AG20443 (cell line): ENCODE measurements at places on chromosomes 13 and 19.

DNA sequence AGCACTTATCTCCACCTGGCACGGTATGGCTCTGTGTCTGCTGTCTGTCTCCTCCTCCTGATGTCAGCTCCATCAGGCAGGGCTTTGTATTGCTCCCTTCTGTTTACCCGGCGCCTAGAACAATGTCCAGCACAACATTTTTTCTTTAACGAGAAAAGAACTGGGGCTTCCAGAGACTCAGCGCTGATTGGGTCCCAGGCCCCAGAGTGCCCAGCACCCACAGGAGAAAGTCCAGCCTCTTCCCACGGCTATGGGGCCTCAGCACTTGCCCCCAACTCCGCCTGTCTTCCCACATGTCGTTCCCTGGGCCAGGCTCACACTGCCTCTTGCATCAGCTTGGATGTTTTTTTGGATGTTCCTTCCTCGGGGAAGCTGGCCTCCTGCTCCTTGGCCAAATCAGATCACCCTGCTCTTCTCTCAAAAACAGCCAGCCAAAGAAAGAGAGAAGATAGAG lies 6.9 kb downstream of the MYPOP start:
- DNase-seq: no peak

GRCh38 chr13:111482806-111483620 lies 162.6 kb downstream of the TEX29 start:
- no peak for DNase-seq

DNA sequence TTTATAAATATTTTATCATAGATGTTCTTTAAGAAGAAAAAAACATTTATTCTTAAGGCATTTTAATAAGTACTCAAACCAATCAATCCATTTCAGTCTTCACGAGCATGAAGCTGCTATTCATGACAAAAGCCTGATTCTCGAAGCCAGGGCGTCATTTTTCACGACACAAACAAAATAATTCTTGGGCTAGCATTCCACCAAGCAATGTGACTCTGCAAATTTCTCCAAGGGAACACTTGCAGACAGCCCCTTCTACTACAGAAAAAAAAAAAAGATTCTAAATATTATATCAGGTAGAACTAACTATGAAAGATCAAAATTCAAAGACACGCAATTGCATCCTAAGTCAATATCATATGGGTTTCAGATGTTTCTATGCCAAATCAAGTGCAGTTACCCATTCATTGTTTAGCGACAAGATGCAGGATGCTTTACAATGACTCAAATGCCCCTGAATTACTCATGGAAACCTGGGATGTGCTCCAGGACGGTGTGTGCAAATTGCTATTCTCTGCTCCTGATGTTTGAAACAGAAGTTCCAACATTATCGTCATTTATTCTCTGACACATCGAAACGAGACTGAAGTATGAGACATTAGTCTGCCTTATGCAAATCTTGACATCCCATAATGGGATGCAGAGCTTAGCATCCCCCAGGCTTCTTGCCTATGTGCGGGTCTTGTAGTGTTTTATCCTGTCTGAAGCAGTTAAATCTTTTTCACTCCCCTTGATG lies 517.7 kb downstream of the MYO16 start:
- DNase-seq: peak; percentile 61

DNA sequence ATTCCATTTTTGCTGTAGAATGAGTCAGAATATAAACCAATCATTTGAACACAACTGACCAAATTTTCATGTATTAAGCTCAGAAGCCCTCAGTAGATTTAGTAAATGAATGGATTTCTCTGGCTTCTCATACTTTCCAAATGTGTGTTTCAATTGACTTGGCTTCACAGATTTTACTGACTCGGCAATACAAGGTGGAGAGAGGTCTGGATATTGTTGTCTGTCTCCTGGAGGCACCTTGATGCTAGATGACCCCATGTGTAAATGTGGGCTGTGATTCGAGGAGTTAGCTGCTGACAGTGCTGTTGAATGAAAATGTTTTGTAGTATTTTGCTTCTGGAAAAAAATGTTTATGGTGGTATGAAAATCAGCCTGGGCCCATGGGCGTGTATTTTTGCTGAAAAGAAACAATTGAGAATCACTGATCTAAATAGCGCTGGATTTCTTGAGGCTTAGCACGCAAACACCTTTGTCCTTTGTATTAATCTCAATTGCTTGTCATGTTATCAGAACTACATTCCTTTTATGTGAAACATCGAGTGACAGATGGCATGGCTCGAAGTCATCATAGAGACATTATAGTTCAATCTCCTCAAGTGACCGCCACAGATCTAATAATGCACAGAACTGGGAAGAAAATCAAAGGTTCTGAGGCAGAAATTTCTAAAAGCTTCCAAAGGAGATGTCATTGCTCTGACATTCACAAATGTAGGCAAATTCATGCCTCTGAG lies 41.2 kb upstream of the UBAC2 start:
- no peak for DNase-seq

DNA sequence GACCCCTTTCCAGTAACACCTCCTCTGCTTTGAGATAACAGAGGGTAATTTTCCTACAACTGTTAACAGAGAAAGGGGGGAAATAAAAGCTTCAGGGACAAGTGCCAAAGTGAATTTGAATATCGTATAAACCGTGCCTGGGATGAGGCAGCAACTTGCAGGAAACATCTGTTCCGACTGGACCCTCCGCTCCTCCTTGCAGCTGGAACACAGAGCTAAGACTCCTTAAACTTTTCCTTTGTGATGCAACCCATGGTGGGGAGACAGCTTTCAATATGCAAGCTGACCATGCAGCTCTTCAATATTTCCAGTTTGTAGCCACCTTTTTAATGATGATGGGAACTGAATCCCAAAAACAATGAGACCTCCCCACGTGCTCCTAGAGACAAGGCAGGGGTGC lies 432.6 kb downstream of the ZNF536 start:
- no peak for DNase-seq

- DNase-seq: no peak
Observed at GRCh38 chr19:56848166-56848565, 7.6 kb upstream of the PEG3 start.

DNA sequence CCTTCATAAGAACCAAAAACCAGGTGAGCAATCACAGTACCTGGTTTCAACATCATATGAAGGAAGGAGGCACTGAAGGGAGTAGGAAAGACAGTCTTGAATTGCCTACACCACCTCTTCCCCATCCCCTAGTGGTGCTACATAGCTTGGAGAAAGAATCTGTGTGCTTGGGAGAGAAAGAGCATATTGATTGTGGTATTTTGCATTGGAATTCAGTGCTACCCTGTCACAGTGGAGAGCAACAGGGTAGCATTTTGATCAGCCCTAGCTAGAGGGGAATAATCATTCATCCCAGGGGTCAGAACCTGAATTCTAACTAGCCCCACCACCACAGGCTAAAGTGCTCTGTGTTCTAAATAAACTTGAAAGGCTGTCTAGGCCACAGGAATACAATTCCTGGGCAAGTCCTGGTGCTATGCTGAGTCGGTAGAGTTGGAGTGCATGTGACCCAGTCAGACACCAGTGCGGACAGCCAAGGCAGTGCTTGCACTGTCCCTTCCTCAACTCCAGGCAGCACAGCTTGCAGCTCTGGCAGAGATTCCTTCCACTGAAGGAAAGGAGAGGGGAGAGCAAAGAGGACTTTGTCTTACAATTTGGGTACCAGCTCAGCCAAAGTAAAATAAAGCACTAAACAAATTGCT lies 158.7 kb downstream of the VWA8 start:
- DNase-seq: no peak

GRCh38 chr19:41871573-41872383 lies 5.3 kb upstream of the CD79A start:
- DNase-seq: no peak

DNA sequence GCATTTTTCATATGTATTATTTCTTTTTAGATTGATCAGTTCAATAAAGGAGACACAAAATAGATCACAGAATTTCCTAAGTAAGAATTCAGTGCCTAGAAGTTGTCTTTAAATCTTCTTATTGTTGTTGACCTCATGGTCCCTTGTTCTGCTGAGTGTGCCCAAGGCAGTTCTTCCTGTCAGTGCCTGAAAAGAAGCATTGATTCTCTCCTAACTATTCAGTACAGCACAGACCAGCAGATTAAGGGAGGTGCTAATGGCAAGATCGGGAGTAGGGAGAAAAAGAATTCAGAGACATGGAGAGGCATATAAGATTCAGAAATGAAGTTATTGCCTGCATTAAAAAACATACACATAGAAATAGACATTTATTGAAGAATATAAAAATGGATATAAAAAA lies 180.5 kb upstream of the PCDH9 start:
- DNase-seq: no peak
